Sciatic nerve (tissue), 2 donors: ENCODE measurements at places on chromosomes 1 and 21. TPM values are rescaled to one million over a fixed set of nuclear protein-coding genes. Genes with fewer than 3 reads are reported as not detected.

The CD53 gene
- total RNA-seq: 40.0 TPM

The ADAMTS1 gene
- 128 TPM for total RNA-seq

The CYP4B1 gene
- total RNA-seq: 20.9 TPM

The APCS gene
- not detected for total RNA-seq

The GJA5 gene
- 19.6 TPM for total RNA-seq

The TMOD4 gene
- 0.76 TPM for total RNA-seq

The RHOU gene
- total RNA-seq: 21.8 TPM
